ENCODE measurements at places on chromosomes 1 and 21.
A peak's percentile ranks its signal among the peaks of the same experiment; 100 is the strongest.

DNA sequence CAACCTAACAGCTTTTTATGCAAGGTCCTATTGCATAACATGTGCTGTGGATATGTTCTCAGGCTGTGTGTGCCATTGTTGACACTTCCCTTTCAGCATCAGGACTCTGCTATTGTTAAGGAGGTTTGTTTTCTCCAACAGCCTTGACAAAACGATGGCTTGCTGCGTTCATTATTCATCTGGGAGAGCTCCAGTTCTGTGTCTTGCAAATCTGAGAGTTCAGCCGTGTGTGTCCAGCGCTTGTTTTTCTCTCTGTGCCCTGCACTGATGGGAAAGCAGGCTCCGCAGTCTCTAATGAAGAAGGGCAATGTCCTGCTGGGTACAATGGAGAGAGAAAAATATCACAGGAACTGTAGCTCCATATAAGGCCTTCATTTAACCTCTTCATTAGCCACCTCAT lies 63.7 kb downstream of the CLDN17 start:
- no peak for DNase-seq

DNA sequence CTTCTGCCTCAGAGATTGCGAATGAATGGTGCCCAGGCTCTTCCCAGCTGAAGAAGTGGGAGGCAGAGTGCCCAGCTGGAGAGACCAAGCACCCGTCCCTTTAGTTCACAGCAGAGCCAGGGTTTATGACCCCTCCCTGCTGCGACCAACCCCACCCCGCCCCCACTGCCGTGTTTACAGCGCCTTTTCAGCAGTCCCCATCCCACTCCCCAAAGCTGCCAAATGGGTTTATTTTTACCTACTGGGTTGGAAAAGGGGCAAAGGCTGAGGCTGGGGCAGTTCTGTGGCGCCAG lies 23.6 kb downstream of the DYRK3 start:
- no peak for DNase-seq

GRCh38 chr1:64900916-64901315 lies 65.4 kb downstream of the JAK1 start:
- no peak for DNase-seq

- no peak for DNase-seq
These were observed 58.9 kb downstream of the LHX4 start for GRCh38 chr1:180288940-180289339.

- DNase-seq: no peak
These were observed 90.6 kb downstream of the HIVEP3 start for GRCh38 chr1:41827991-41828570.

DNA sequence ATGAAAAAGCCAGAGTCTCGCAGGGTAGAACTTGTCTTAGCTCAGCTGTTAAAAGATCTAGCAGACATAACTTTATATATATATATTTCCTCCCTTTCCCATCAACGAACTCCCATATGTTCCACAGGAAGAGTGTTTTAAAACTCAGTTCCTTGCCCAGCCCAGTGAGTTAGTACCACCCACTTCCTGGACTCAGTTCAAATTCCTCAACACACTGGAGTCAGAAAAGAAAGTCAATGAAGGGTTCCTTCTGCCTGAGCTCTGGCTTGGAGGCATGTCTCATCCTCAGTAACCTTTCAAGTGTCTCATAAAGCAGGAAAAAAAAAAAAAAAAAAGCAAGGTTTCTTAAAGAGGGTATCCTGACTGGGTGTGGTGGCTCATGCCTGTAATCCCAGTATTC lies 15.6 kb downstream of the TPM3 start:
- no peak for DNase-seq

GRCh38 chr1:229018674-229019295 lies 252.1 kb upstream of the RAB4A start:
- no peak for DNase-seq

DNA sequence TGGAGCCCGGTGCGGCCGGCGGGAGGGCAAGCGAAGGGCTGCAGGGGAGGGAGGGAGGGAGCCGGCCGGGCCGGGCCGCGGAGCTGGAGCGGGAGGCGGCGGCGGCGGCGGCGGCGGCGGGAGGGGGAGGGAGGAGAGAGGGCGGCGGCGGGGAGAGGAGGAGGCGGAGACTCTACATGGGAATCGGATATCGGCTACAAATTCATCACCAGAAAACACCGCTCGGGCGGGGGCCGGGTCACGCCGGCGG lies at the start of gene AKT3:
TSS of gene AKT3 (minus strand) at position 42 of the 250 bp plus-strand sequence. CDS start 7,073 bp downstream, outside the sequence.
- peak; percentile 62 for DNase-seq

DNA sequence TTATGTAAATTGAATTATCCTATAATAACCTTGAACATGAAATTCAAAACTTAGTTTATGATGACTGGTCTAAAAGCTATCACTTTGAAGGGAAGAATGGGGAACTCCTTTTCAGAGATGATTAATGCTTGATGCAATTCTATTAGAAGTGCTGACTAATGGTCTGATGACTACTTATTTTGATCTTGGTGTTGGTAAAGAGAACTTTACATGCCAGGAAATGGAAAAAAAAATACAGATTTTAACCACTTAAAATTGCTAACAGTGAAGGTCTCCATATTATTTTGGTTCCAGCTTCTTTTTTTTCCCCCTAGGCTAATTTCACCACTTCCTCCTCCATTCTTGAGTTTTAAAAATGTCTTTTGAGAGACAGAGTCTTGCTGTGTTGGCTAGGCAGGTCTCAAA lies 22.9 kb downstream of the S1PR1 start:
- DNase-seq: peak; percentile 21

DNA sequence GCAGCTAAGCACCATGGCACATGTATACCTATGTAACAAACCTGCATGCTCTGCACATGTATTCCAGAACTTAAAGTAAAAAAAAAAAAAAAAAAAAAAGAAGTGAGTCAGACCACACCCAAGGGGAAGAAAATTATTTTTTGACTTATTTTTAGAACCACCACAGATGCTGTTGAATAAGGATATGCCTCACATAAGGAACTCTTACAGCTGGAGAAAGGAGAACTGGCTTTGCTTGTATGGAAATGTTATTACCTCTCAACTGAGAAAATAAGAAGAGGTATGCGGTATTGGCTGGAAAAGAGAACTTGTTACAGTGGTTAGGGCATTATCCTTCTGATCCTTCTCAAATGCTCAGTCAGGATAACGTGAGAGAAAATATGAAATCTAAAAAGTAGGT lies 27.5 kb upstream of the FCER1A start:
- DNase-seq: no peak

DNA sequence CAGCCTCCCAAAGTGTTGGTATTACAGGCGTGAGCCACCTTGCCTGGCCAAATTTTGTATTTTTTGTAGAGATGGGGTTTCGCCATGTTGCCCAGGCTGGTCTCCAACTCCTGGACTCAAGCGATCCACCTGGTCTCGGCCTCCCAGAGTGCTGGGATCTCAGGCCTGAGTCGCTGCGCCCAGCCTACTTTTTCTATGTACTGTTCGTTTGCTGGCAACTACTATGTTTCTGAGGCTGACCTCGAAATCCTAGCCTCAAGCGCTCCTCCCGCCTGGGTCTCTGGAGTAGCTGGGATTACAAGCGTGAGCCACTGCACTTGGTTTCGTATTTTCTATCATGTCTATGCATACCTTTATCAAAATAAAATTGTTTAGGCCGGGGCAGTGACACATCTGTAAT lies 675 bp upstream of the TEKT2 start:
- no peak for DNase-seq

GRCh38 chr1:220689666-220690065 lies 497 bp upstream of the C1orf115 start:
- DNase-seq: no peak

GRCh38 chr1:28443550-28443949 lies 62.3 kb upstream of the RCC1 start:
- DNase-seq: no peak

GRCh38 chr1:244989813-244990212 lies 125.5 kb upstream of the HNRNPU start:
- no peak for DNase-seq

DNA sequence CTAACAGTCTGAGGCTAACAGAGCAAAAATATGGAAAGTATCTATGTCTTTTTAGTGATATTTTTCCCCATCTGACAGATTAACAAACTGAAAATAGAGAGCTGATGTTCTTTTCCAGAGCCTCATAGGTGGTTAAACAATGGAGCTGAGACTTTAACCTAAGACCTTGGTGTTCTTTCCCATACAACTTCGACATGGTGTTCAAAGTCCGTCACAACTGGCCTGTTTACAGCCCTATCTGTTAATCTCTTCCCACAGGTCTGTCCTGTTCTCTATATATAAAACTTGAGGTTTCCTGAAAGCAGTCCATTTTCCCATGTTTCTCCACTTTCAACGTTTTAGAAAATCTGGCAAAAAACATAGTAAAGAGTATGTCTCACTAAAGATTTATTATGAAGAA lies 395.7 kb downstream of the BRINP2 start:
- no peak for DNase-seq

DNA sequence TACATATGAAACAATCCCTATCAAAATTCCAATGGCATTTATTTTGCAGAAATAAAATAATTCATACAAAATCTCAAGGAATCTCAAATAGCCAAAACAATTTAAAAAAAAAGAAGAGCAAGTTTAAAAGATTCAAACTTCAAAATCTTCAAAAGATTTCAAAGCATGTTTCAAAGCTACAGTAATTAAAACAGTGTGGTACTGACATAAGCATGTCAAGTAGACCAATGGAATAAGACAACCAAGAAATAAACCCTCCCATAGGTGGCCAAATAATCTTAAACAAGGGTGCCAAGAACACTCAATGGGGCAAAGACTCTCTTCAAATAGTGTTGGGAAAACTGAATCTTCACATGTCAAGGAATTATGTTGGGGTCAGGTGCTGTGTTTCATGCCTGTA lies 28.0 kb upstream of the UCK2 start:
- DNase-seq: no peak

DNA sequence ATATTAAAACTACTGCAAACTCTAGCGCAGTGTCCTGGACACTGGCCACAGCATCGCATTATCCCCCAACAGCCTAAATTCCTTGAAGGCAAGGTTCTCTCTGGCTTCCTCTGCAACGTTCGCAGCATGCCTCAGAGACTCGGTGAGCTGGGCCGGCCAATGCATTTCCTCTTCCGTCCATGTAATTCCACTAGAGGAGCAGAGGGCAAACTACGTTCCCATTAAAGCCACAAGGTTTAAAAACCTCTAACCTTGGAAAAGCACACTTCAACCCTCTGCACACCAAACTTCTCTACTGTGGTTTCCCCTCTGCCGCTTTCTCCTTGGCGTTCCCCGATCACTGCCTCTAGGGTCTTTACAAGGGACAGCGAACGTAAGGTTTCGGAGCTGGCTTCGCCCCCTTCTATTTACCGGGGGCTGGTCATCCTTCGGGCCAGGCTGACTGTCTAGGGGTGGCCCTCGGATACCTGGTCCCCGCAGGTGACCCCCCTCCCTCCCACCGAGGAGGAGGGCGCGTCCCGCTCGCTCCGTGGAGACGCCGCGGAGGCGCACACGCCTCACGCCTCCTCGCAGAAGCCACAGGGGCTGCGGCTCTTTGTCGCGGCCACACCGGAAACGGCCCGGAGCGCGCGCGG lies 456 bp upstream of the SMYD2 start:
- DNase-seq: peak; percentile 15

DNA sequence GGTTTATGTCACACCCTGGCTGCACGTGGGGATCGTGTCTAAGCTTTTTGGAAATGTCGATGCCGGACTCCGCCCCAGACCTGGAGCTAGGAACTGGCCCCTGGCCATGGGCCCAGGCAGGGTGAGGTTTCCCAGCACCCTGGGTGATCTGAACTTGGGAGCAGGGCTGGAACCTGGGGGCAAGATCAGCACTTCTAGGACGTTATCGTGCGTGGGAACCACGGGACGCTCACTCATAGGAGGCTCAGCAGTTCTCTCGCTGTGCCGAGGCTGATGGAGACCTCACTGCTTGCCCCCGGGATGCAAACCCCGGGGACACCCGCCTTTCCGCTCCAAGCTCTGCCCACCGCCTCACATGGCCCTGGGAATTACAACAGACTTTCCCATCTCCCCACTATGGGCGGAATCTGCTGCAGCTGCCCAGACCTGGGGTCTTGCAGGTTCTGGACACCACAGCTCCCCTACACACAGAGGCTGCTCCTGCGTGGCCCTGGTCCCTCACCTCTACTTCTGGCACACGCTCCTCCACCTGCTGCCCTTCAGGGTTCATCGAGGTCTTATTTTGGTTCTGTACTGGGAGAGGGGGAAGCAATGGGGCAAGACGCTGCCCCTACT lies 35.9 kb downstream of the COL18A1 start:
- DNase-seq: no peak

DNA sequence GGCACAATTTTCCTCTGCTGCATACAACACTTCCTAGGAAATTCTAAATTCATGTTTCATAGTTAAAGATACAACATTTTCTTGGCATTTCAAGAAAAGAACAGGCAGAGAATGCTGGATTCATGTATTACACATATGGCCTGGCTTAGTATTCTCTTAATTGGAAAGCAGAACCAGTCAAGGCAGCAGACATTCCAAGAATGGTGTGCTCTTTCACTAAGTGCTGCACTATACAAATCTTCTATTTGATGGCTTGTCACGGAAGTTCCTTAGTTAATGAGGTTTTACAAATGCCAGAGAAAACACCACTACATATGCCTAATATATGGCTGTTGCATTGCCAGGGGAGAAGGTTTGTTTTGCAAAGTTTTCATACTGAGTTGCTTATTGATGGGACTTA lies 80.8 kb upstream of the DYNLT5 start:
- no peak for DNase-seq

DNA sequence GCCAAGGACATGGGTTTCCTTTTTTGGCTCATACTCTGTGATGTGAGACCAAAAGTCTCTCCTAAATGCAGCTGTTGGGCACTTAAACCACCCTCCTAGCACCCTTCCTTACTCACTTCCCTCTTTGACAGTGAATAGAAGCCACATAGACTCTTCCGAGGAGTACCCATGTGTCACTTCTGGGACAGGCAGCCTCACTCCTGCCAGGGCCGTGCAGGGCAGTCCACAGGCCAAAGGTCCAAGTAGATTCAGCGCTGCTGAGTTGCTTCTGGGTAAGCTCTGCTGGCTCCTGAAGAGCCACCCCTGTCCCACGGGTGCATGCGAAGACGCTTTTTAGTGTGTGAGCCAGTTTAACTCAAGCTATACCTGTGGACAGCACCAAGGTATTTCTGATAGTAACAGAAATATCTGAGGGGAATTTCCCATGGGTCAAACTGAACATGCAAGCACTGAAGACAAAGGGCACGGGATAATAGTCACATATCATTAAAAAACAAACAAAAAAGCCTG lies 36.8 kb upstream of the BMP8B start:
- DNase-seq: no peak

DNA sequence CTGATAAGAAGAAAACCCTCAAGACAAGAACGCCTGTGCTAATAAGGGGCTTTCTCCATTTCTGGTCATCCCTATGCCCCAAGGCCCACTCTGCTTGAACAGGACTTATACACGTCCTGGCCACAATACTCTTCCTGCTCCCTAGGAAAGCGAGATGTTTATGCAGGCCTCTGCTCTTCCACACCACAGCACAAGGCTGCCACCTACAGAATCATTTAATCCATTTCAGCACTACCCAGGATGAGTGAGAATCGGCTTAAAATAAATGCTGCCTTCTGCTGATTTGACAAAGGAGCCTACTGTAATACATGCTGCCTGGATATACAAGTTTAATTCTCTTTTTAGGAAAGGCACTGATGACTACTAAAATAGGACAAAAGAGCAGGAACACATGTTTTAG lies 29.4 kb downstream of the FRRS1 start:
- peak; percentile 73 for DNase-seq

- no peak for DNase-seq
These were observed 26.4 kb upstream of the EEIG2 start for GRCh38 chr1:108533351-108534083.
